SIG-M5 (cell line): ENCODE measurements at places on chromosomes 3 and 15.

GRCh38 chr15:79091204-79091867 is 756 bp upstream of the RASGRF1 start:
- DNase-seq = no peak

- DNase-seq = no peak
Measured at GRCh38 chr3:194168994-194169393, 33.0 kb downstream of the HES1 start.

- DNase-seq = no peak
Measured at GRCh38 chr15:51492528-51492927, 130.0 kb downstream of the DMXL2 start.

GRCh38 chr15:65723876-65724275 is 68.2 kb downstream of the DENND4A start:
- DNase-seq = no peak

DNA sequence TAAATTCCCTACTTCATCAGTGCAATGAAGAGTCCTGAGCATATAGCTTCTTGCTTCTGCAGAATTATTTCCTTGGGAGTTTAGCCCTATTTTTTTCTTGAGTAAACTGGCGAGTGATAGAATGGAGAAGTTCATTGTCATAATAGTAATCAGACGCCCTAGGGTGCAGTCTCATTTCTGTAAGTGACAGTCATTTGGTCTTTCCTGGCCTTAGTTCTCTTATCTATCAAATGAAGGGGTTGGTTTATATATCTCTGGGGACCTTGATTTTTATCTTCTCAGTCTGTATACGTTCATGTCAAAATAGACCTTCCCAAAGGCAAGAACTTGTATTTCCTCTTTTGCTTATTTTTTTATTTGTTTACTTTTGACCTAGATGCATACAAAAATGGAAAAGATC is 9.9 kb upstream of the ALPK3 start:
- DNase-seq = no peak

DNA sequence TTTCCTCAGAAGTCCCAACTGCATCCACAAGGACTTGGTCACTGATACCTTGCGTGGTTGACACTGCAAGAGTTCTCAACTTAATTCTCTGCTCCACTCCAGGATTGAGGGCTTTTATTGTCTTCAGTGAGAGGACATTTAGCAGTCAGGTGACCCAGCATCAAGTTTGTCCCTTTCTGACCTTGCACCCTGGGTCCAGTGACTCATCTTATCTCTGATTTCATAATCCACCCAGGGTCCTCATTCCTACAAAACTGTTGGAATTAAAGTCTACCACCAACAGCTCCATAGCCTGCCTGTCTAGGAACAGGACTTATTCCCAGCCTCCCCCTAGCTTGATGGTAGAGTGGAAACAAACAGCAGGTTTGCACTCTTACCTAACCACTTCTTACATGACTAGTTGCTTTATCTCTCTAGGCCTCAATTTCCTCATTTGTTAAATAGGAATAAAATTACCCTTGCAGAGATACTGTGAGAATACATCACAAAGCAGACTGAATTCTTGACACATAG is 151.3 kb upstream of the LPP start:
- DNase-seq = no peak

GRCh38 chr15:66649235-66649984 is 52.6 kb upstream of the SMAD6 start:
- no peak for DNase-seq
